Activated CD4-positive, alpha-beta T cell treated with anti-CD3 and anti-CD28 coated beads for 24 hours (primary cell): ENCODE measurements at places on chromosomes 2 and 18.

GRCh38 chr2:26847655-26848335, at the start of gene DPYSL5:
TSS of gene DPYSL5 (plus strand) at chr2:26848132. CDS start at chr2:26898500, 50,368 bp downstream.
- DNase-seq, result no peak

GRCh38 chr2:235855011-235855410, 313.2 kb downstream of the GBX2 start:
- no peak for DNase-seq

- DNase-seq, result no peak
Measured at GRCh38 chr2:37573451-37574388, 97.7 kb downstream of the CDC42EP3 start.

DNA sequence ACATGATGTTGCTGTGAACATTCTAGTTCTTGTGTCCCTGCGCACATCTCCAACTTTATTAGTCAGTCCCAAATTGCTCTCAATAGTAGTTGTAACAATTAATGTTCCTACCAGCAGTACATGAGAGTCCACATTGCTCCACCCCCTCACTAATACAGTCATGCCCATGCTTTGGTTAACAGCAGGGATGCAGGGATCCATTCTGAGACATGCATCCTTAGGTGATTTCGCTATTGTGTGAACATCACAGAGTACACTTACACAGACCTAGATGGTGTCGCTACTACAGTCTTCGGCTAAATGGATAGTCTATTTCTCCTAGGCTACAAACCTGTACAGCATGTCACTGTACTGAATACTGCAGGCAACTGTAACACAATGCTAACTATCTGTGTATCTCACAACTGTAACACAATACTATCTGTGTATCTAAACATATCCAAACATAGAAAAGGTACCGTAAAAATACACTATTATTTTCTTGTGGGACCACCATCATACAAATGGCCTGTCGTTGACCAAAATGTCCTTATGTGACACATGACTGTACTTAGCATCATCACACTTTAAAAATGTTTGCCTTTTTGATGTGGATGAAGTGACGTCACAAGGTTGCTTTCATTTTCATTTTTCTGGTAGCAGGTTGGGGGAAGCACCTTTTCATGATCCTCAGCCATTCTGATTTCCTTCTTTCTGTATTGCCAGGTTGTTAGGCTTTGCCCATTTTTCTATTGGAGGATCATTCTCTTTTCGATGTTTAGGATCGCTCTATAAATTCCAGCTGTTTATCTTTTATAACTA, 82.9 kb upstream of the RNF152 start:
- DNase-seq, result peak; percentile 3

DNA sequence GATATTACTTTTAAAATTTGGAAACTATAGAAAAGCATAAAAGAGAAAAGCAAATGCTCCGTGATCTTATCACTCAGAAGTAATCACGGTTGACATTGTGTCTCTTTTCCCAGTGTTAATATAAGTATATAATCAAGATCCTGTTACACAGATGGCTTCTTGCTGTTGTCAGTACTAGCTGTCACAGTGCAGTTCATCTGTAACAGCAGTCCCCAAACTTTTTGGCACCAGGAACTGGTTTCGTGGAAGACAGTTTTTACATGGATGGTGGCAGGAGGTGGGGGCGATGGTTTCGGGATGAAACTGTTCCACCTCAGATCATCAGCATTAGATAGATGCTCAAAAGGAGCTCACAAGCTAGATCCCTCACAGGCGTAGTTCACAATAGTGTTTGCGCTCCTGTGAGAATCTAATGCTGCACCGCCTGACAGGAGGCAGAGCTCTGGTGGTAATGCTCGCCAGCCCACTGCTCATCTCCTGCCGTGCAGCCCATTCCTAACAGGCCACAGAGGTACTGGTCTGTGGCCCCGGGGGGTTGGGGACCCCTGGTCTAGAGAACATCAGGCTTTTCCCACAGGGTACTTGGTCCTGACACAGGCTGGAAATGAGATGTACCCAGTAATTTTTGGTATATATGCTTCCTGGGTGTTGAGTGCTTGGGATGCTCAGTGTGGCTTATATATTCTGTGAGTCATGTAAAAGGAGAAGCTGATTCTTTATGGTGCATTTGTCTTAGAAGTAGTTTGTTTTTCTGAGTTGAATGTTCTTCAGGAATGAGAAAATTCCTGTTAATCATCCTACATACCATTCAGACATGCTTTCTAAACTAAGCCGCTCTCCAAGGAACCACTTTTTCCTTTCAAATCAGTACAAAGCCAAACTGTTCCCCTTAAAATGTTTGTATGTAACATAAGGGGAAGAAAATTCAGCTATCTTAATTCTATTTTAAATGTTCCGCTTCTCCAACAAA, 121.8 kb downstream of the NCK2 start:
- no peak for DNase-seq

- no peak for DNase-seq
Measured at GRCh38 chr2:240362826-240363745, 72.4 kb upstream of the GPC1 start.
